ENCODE measurements at places on chromosomes 5 and 9.

- DNase-seq, result no peak
These were observed 73.2 kb upstream of the PHYKPL start for GRCh38 chr5:178305801-178306200.

DNA sequence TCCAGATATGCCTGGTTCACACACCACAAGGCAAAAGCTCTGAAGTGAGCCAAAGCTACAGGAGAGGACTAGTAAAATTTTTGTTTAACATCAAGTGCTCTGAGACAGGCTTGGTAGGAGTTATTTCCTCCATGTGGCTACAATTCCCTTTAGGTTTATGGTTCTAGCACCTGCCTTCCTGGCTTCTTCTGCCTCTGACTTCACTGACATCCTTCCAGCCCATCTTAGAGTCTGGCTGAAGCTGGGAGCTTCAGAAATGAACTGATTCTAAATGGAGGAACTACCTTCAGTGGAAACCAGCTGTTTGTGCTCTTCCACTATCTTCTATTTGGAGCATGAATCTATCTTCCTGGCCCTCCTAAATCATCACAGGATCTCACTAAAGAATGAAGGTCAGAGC, 215.3 kb upstream of the FBXL7 start:
- no peak for DNase-seq

- DNase-seq, result no peak
These were observed 146.9 kb downstream of the GOLPH3 start for GRCh38 chr5:32027093-32027716.

GRCh38 chr9:86282979-86283535, 719 bp upstream of the ISCA1 start:
- no peak for DNase-seq

DNA sequence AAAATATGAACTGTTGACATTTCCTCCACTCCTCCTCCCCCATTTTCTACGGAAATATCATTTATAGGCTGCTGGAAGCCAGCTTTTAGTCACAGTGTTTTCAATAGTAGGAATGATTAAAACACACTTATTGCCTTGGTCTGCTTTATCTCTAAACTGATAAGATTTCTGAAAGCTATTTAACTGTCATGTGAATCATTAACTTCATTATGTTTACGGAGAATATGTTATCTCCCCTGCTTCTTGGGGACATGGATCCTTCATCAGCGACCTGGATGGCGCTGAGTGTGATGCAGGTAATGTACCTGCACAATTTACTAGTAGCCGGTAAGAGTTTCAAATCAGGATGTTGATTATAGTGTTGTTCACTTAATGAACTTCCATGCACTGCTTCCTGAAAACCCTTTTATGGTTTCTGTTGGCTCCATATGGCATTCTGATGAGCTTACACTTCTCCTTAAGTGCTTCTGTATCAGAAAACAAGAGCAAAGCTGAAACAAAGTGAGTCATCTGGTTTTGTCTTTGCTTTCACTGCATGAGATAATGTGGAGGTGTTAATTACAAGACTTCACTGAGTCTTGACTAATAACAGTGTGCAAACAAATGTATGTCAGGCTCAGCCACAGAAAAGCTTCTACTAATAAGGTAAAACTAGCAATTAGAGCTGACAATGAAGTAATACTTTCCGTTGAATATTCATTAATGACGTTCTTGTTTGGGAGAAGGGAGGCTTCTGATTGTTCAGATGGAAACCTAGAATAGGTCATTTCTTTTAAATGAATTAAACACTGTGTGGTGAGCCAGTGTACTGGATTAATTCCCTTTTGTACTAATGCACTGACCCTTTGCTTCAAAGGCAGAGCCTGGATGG, 162.4 kb upstream of the ZNF608 start:
- DNase-seq, result no peak

DNA sequence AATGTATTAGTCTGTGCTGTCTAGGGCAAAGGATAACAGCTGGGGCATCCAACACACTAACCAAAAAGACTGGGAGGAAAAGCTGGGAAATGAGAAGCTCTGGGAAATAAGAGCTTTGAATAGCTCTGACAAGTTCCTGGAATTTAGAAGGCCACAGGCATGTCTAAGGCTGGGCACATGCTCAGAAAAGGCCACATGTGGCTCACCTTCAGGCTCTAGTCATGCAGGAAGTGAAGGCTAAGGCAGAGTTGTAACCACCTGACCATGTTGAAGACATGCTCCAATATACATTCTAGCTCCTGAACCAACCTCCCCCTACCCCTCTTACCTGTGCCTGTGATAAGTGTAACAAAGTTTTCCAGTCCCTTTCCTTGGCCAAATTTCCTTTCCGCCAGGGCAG, 31.7 kb downstream of the CLTA start:
- no peak for DNase-seq

DNA sequence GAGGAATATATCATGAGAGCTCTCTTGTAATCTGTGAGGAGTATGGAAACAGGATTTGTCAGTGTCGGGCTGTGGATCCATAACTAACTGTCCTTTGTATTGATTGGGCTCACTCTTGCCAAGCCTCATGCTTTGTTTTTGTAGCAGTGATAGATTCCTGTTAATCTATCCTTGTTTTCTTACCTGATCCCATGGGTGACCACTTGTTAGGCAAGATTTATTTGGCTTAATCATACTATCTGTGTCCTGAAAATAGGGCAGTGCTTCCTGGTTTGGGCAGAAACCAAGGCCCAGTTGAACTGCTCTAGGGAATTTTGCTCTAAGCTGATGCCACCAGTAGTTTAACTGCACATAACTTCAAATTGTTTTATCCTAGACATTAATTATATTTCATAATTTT, 6.1 kb downstream of the NDFIP1 start:
- DNase-seq, result no peak

GRCh38 chr5:93874080-93874479, 132.7 kb upstream of the POU5F2 start:
- DNase-seq, result no peak

DNA sequence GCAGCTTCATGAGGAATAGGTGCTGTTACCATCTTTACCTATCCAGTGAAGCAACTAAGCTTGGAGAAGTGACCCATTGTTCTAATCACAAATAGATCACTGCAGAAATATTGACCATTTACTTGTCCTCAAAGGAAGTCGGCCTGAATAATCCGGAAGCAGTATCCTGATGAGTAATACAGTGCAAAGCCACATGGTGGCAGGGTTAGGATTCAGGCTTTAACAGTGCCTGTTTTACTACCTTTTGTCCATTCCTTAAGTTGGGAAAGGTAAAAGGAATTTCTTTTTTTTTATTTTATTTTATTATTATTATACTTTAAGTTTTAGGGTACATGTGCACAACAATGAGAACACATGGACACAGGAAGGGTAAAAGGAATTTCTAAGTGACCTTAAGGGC, 336.3 kb downstream of the KDM4C start:
- DNase-seq, result no peak

- no peak for DNase-seq
These were observed 115.2 kb downstream of the SUSD1 start for GRCh38 chr9:112059966-112060320.

DNA sequence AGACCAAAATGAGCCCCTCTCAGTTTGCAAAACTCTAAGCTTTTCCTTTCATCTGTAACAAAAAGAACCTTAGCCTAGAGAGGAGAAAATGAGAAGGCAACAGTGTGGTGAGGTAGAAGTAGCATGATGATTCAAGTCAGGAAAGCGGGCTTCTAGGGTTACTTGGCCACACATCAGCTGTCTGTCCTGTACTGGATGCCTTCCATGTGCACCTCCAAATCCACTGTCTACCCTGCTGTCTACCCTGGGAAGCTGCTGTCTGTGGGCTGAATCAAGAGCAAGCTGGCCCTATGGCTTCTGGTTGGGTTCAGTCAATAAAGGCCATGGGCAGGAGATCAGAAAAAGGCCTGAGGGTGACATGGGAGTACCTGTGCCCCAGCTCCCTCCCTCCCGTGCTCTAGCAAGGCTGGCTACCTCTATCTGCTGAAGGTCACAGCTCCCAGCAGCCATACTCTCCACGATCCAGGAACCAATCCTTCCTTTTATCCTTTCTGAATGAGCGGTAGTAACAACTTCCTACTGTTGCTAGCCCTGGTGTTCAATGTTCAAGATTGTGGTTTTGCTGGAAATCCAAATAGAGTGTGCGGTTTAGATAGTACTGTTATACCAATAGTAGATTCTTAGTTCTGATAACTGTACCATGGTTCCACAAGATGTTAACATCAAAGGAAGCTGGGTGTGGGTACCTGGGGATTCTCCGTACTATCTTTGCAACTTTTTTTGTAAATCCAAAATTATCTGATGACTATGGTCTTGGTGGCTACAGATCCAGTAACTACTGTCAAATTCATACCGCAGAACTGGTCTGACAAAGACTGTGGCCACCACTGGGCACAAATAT, 191.0 kb downstream of the ESM1 start:
- no peak for DNase-seq

DNA sequence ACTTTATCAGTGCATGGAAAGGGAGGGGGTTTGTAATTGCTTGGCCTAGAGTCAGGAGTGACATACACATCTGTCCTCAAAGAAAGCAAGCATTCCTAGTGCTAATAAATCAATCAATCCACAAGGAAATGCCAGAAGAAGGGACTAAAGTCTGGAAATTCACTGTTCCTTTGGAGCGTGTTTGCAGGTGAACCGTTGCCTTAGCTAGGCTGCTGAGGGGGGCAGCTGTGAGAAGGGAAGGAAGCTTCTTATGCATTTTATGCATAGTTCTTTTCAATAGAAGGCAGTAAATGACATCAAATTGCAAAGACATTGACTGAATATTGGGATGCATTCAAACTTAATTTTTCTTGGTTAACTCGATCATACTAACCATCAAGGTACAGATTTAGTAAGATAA, 1092.5 kb upstream of the SEMA6A start:
- no peak for DNase-seq

- no peak for DNase-seq
These were observed 265.0 kb upstream of the ZNF608 start for GRCh38 chr5:125011419-125011818.

DNA sequence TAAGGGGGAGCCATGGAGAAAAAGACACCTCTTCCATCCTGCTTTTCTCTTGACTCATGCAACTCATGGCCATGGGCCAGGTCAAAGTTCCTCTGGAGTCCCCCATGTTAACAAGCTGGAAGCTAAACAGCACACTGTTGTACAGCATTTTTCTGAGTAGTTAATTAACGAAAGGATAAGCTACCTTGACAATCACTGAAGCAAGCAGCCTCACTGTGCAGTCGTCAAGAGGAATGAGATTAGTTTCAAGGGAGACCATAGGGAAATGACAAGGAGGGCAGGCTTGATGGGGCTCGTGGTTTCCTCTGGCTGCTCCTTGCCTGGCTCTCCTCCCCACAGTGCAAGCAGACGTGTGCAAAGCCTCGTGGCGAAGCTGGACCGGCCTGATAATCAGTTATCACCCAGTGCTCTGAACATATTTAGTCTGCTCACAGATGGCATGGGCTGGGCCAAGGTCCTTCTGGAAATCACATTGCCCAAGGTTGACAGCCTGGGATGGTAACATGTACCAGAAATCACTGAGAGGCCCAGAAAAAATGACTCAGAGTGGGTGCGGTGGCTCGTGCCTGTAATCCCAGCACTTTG, 209.5 kb downstream of the SLIT3 start:
- no peak for DNase-seq

DNA sequence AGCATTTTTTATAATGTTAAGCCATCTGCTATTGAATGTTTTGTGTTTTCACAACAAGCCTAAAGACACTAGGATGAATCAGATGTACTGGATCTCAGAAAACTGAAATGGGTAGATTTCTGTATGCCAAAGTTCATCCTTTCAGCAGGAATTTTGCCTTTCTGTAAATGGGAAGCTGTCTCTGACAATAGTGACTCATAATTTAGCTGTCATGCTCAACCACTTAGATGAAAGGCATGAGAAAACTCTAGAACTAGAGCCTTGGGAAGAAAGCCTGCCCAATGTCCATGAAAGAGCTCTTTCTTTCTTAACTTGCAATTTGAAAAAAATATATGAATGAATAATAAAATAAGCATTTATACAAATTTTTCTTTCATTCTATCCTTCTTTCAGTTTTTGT, 616.0 kb upstream of the EDIL3 start:
- DNase-seq, result no peak

- no peak for DNase-seq
These were observed 15.0 kb upstream of the SREK1 start for GRCh38 chr5:66129144-66129543.

- no peak for DNase-seq
These were observed 87.5 kb upstream of the SSBP2 start for GRCh38 chr5:81838307-81838906.

GRCh38 chr9:105835721-105836120, 141.4 kb downstream of the TMEM38B start:
- no peak for DNase-seq

DNA sequence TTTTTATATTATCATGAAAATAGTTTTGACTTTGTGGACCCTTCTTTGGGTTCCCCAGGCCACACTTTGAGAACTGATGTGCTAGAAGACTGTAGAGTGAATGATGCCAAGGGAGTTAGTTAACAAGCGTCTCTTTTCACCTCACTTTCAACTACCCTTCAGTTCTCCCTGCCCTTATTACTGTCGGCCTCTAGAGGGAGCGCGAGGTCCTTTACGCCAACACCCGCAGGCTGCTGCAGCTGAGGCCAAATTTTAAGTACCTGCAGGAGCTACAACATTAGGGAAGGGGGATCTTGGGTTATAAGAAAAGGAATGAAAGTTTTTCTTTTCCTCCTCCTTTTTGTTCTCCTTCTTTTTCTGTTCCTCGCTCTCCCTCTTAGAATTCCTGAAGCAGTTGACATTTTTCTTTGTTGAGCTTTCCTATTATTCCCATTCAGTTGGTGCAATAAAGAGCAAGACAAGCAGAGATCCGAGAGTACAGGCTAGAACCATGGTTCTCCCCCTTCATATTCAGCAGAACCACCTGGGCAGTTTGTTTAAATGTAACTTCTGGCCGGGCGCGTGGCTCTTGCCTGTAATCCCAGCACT, 84.0 kb downstream of the ZFAND5 start:
- DNase-seq, result no peak

GRCh38 chr5:100901821-100902341, 1.2 kb downstream of the ST8SIA4 start:
- peak; percentile 9 for DNase-seq

- no peak for DNase-seq
These were observed 108.1 kb downstream of the SGCD start for GRCh38 chr5:156435101-156435500.

- no peak for DNase-seq
These were observed 88.0 kb downstream of the SLC44A1 start for GRCh38 chr9:105332471-105332870.

DNA sequence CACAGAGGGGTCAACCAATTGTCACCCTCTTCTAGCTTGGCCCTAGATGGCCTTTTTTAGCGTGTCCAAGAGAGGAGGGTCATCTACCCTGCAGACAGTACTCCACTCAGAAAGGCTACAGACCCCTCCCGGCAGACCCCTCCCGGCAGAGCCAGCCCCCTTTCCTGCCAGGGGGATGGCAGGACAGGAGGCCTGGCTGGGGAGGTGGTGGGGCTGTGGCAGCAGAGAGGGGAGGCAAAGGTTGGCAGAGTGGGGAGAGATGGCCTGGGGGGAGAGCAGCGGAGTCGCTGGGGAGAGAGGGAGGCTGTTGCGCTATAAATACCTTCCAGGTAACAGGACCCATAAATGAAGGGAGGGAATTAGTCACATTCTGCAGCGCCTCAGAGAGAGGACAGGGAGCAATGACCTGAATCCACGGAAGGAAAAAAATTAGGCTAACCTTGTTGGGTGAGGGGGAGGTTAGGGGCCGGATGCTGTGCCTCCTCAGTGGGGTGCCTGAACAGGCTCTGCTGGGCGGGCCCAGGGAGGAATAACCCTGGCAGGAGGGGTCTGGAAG, 32.9 kb upstream of the PSD2 start:
- no peak for DNase-seq
